ENCODE measurements at places on chromosomes 1 and 21. TPM values are rescaled to one million over a fixed set of nuclear protein-coding genes. Genes with fewer than 3 reads are reported as not detected.

Gene TCHHL1
- not detected for total RNA-seq

Gene CD52
- total RNA-seq: not detected

Gene B3GALT5
- total RNA-seq: 1.3 TPM

Gene EDN2
- total RNA-seq: not detected

Gene TNFSF18
- 0.90 TPM for total RNA-seq

Gene CFHR2
- total RNA-seq: not detected

Gene STIL
- total RNA-seq: 26.5 TPM

Gene LHX4
- total RNA-seq: 0.11 TPM

Gene CBR1
- total RNA-seq: 234 TPM

Gene GPR137B
- total RNA-seq: 11.1 TPM

Gene LCE1C
- total RNA-seq: not detected

Gene C1orf146
- total RNA-seq: not detected

Gene GUCA2B
- total RNA-seq: not detected
